Camera-type eye (tissue), 1 donor: ENCODE measurements at places on chromosomes 11 and 22. TPM values are rescaled to one million over a fixed set of nuclear protein-coding genes. Genes with fewer than 3 reads are reported as not detected.

Gene SCGB1A1
- total RNA-seq = not detected

Gene PLAAT5
- 2.7 TPM for total RNA-seq

Gene PAMR1
- 20.3 TPM for total RNA-seq

Gene OR52I1
- not detected for total RNA-seq

Gene CTSW
- total RNA-seq = 0.77 TPM

Gene C11orf91
- not detected for total RNA-seq

Gene OR2AT4
- total RNA-seq = not detected

Gene LRRC56
- total RNA-seq = 1.2 TPM

Gene MCAT
- 17.4 TPM for total RNA-seq

Gene NPAS4
- total RNA-seq = 0.82 TPM

Gene OR5P2
- not detected for total RNA-seq
